Stimulated activated CD4-positive, alpha-beta T cell treated with anti-CD3 and anti-CD28 coated beads, Interleukin-4, amount 100 ng/mL, for 1 hour (primary cell): ENCODE measurements at places on chromosomes 6 and 20.

DNA sequence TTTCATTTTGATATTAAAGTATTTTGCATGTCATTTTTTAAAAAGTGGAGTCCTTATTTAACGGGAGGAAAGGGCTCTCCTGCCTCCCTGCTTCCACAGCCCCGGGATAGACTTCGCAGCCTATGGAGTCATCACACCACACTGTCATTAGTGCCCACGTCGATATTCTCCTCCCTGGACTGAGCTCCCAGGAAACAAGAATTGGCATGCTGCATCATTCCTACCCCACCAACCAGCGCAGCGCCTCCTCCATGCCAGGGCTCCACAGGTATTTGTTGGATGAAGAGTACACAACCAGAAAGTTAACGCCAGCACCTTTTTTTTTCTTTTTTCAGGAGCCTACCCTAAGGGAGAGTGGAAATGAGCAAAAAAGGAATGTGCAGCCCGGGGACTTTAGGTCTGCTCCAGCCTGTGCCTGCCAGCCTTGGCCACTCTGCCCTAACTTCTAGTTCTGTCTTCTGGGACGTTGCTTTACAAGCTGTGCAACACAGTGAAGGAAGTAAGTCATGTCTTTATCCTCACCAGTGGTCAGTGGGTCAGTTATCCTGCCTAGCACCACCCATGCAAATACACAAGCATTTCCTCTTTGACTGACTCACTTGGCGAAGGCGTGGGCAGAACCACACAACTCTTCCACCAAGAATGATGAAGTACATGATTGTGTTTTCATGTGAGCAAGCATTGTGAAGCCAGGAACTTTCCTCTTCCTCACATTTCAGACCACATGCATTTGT lies 180.7 kb upstream of the UST start:
- no peak for DNase-seq

GRCh38 chr20:40493549-40493948 lies 195.5 kb downstream of the MAFB start:
- no peak for DNase-seq

GRCh38 chr20:37430778-37431460 lies 85.0 kb downstream of the SRC start:
- no peak for DNase-seq

- no peak for DNase-seq
Observed at GRCh38 chr6:137702791-137703424, 164.2 kb upstream of the TNFAIP3 start.

DNA sequence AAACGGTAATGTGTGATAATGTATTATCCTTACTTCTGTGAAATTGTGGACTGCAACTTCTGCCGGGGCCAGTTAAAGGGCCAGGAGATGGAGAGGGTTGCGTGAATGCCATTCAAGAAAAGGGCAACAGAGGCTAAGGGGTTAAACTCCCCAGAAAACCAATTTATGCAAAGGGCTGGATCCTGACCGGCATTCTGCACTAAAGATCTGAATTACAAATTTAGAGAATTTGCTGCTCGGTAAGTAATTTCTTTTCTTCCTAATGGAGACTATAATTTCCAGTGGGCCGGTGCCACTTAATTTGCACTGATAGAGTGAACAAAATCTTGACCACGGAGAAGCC lies 130.1 kb downstream of the BCAS1 start:
- DNase-seq: no peak

GRCh38 chr20:44706301-44707017 lies 8.7 kb upstream of the CCN5 start:
- no peak for DNase-seq

- DNase-seq: no peak
Observed at GRCh38 chr20:44809380-44810060, 826 bp downstream of the RIMS4 start.

- no peak for DNase-seq
Observed at GRCh38 chr6:43226192-43226851, 3.0 kb downstream of the DNPH1 start.

DNA sequence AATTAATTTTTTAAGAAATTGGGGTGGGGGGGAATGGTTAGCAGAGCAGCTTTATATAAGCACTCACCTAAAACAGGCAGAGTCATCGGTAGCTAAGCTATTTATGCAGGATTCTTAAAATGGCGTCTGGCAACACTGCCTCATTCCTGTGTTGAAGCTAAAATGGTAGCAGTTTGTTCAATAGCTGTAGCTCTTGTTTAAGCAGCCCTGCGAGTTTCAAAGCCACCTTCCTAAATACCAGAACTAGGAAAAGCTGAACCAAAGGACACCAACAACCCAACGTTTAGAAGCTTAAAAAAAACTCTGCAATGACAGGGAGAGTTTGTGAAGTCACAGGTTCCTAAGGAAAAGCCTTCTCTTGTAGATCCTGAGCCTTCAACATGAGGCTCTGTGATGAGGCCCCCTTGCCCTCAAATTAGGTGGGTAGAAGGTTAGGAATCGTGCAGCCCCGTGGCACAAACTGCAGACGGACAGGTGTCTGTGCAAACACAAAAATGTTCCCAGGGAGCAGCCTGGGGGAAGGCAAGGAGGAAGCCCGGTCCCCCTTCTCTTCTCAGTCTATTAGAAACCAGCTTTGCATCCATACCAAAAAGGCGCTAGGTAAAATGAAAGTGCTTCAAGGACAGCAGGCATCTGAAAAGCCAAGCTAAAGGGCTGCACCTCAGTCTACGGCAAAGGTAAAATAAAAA lies 4.7 kb downstream of the ZMYND8 start:
- no peak for DNase-seq

GRCh38 chr6:167097770-167098169 lies 25.1 kb upstream of the CCR6 start:
- no peak for DNase-seq

- DNase-seq: no peak
Observed at GRCh38 chr6:37025621-37026466, 20.4 kb downstream of the FGD2 start.

DNA sequence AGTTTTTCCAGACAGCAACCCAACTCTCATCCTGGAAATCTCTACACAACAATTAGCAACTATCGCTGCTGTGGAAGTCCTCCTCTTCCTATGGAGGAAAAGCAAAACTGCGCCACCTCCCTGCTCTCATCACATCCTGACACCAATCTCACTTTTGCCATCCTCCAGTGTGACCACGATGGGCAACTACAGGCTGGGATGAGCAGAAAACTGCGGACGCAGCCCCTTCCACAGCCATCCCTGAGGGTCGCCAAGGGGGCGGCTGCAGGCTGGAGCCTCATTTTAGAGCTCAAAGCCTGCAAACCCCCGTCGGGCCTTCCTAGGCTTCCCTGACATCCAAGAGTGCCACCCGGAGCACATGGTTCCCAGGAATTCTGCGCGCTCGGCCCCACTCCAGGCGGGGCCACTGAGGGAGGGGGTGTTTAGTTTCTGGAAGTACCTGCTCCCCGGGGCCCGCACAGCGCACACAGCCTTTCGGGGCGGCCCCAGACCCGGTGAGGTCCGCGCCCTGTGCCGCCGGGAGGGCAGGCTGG lies 1.2 kb downstream of the TCFL5 start:
- DNase-seq: no peak

GRCh38 chr6:69696273-69696672 lies 100.5 kb downstream of the LMBRD1 start:
- no peak for DNase-seq

GRCh38 chr20:62836967-62837490 lies 20.2 kb downstream of the COL9A3 start:
- no peak for DNase-seq
